Activated T-cell treated with anti-CD3 and anti-CD28 coated beads for 48 hours (primary cell): ENCODE measurements at places on chromosomes 6 and 20.

DNA sequence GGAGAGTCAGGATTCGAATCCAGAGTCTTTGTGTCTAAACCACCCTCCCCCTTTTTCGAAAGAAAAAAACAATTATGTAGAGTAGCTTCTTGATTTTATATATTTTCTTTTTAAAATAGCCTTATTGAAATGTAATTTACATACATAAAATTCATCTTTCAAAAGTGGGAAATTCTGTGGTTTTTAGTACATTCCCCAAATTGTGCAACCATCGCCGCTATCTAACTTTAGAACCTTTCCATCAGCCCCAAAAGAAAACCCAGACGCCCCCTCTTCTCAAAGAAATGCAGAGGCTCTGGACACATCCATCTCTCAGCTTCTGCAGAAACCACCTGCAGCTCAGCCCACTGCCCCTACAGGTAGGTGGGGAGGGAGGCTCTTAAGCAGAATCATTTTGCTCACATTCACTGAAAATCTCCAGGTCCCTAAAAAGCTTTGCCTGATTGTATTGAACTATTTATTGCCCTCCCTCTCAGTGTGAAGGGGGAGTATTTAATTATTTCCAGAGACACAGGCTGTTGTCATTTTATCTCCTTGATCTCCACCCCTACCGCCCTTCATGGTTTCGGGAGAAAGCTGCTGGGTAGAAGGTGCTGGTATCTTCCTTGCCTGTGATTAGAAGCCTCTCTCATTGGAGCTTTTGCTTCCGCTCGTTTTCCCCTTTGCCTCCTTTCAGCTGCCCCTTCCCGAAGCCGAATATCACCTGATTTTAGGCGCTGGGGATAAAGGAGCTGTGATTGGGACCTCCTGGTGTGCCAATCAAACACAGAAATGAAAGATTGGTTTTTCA is 68.7 kb upstream of the KCNG1 start:
- DNase-seq: no peak

DNA sequence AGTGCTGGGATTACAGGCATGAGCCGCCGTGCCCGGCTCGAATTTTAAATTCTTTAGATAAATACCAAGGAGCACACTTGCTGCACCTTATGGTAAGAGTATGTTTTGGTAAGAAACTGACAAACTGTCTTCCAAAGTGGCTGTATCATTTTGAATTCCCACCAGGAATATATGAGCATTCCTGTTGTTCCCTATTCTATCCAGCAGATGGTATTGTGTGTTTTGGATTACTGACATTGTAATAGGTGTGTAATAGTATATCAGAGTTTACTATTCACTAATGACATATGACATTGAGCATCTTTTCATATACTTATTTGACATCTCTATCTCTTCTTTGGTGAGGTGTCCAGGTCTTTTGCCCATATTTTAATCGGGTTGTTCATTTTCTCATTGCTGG is 40.5 kb downstream of the TGM6 start:
- DNase-seq: no peak

GRCh38 chr6:3916211-3916610 is 67.0 kb downstream of the FAM50B start:
- DNase-seq: no peak

DNA sequence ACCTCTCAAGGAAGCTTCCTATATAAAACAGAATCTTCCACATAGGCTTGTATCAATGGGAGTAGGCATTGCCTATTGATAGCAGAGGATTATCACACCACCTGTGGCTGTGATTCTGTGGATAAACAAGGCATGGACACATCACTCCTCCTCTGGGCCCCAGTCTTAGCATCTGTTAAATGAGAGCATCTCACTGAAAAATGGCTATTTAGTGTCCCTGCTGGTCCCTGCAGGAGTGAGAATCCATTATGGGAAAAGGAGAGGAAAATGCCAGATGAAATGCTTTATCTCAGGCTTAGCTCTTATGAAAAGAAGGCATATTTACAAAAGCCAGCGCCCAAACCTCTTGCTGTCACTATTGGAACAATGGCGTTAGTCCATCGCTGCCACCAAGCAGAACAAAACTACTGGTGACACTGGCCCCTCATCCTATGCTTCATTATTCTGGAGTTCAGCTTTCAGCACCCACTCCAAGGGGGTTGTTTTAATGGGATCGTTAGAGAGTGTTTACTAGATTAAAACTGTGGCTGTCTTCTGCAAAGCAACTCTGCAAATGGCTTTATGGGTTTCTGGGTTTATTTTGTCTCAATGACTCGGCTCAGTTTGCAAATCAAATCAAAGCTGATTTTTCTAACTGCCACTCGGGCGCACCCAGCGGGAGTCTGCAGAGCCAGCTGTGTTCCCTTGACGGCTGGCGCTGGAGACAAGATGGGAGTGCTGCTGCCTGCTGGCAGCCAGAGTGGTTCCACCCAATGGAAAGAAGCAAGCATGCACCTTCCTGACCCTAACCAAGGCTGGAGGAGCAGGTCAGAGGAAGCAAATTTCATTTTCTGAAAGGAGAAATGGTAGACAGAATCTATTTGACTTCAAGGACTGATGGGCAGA is 658.8 kb upstream of the CHD6 start:
- DNase-seq: no peak

GRCh38 chr6:170131351-170131750 is 159.5 kb downstream of the DLL1 start:
- no peak for DNase-seq

- DNase-seq: no peak
These were observed 23.2 kb upstream of the AKIRIN2 start for GRCh38 chr6:87724983-87725811.

DNA sequence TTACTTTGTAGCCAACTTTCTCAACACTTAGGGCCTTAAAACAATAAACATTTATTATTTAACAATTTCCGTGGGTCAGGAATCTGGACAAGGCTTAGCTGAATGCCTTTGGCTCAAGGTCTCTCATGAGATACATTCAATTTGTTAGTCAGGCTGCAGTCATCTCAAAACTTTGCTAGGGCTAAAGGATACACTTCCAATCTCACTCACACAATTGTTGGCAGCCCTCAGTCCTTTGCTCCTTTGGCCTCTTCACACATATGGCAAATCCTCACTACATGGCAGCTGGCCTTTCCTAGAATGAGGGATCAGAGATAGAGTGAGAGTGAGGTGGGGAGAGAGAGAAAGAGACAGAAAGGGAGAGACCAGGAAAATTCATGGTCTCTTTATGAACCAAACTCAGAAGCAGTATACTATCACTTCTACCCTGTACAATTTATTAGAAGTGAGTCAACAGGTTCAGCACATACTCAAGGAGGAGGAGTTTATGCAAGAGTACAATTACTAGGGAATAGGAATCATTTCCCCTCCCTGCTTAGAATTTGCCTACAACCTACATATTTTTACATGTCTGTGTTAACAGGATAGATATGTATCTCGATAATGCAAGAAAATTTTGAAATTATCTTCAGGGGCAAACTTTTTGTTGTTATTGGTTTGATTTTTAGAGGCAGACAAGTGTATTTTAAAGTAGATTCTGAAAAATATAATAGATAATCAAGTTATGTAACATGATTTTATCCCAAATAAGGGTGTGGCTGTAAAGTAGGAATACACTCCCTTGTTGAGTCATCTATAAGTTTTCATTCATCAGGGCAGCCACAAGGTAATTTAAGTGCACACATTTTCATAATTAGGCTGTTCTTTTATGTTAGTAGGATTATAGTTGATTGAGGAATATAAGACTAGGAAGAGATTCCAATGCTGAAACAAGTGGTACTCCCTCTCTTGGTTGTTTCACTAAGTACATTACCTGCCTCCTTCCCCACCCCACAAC is 85.9 kb upstream of the HMGCLL1 start:
- DNase-seq: no peak

DNA sequence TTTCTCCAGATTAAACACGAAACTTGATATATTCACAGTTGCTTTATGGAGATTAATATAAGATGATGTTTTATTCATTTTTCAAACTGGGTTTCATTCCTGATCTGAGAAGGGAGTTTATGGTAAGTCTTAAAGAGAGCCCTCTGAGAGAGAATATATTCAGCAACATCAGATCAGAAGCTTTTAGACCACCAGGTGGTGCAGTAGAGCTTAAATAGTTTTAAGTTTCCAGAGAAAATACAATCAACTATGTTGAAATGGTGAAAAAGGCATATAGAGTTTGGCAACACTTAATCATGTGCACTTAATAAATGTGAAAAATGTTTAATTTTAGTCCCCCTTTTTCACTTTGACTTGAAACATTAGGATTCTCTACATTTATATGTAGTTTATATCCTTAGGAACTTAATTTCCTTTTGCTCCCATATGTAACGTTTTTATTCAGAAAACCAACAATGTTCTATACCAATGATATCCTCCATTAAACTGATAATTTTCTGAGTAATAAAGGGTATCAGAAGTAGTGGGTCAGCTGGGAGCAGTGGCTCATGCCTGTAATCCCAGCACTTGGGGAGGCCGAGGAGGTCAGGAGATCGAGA is 86.4 kb upstream of the CLDN20 start:
- no peak for DNase-seq

- DNase-seq: no peak
These were observed 175.1 kb upstream of the JAG1 start for GRCh38 chr20:10848810-10849370.

DNA sequence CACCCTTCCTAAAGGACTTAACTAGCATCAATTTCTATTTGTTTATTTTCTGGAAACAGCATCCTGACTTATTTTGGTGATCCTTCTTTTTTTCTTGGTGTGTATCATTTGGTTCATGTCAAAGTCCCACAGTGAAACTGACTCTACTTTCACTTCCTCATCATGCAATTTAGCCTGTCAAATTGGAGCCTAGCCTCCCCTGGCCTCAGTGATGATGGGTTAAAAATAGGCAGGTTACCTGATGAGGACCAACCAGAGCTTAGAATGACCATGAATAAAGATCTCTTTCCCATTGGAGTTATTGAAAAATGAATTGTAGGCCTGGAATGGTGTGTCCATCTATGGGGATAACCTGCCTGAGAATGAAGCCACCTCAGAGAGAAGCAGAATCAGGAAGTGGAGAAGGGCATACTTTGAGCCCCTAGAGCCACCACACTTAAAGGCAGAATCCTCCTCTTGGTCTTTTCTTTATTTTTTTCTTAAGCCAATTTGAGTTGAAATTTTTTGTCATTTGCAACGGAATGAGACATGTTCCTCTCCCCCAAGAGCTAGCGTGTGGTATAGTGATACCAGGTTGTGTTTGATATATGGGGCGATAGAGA is 105.6 kb downstream of the BTBD3 start:
- no peak for DNase-seq

DNA sequence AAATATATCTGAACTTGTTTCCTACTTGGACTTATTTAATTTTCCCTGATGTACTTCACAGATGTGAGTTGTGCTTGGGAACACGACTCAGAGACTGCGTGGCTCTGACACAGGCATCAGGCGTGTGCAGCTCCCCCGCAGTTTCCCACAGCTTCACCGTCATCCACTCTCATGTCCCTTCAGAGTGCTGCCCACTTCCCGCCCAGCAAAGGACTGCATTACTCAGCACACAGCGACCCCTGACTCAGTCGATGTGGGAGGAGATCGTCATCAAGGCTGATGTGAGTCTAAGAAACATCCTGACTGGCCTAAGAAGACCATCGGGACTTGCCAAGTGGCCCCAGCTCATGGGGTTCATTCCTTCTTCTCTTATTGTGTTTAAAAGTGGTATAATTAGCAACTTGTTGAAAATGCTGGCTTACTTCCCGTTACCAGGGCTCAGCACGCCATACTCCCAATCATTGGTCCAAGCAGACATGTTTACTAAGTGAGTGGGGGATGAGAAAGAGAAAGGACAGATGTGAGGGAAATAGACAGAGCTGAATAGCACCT is 539.4 kb upstream of the JARID2 start:
- peak; percentile 81 for DNase-seq

DNA sequence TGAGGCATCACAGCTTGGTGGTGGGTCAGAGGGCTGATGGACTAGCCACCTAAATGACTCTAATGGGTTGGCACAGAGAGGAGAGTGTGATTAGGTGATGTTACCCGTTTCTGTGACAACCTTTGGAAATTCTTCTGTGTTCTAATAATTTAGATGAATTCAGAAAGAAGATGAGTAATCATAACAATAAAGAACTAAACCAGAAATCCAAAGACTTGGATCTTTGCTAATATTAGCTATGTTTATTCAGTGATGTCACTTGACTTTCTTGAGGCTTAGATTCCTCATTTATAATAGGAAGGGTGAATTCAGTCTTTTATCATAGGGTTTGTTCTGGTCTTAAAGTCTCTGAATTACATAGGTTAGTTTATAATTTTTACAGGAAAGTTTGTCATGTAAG is 19.9 kb downstream of the CRYBG1 start:
- no peak for DNase-seq

DNA sequence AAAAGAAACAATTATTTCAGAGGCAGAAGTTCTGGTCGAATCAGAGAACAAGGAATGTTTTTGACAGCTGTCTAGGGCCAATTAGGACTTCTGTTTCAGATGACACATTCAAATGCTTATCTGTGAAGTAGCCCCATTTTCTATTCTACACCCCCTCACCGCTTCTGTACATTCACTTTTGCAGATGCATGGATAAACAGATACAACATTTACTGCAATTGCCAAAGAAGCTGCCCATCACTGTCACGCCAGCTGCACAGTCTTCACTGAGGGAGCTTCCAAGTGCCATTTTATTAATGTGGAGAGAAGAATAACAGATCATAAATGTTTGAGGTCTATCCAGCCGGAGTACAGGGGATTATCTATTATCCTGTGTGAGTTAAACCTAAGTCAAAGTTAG is 426.8 kb upstream of the ARID1B start:
- no peak for DNase-seq

GRCh38 chr6:34982424-34982852 is 93.4 kb downstream of the ANKS1A start:
- no peak for DNase-seq

DNA sequence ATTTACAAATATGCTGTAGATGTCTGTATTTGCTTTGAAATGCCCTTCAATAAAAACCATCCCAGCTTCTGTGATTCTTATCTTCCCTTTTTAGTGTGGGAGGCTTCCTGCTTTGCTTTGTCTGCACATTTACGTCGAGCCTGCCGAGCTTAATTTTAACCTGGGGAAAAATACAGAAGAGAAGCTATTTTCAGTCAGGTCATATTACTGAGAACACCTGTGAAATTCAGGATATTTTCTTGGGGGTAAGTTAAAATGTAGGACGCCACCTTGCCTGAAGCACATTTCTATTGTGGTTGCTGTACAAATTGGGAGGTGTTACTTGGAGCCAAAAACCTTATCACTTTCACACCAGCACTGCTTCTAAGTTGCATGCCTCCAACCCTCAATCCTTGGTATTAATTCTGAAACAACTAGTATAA is 43.6 kb upstream of the FUCA2 start:
- no peak for DNase-seq

- DNase-seq: no peak
These were observed 41.8 kb upstream of the FOXO3 start for GRCh38 chr6:108518714-108519576.

- no peak for DNase-seq
These were observed 59.6 kb downstream of the RWDD2A start for GRCh38 chr6:83252719-83253118.

- DNase-seq: no peak
These were observed 432.5 kb downstream of the CD109 start for GRCh38 chr6:74128536-74128935.

DNA sequence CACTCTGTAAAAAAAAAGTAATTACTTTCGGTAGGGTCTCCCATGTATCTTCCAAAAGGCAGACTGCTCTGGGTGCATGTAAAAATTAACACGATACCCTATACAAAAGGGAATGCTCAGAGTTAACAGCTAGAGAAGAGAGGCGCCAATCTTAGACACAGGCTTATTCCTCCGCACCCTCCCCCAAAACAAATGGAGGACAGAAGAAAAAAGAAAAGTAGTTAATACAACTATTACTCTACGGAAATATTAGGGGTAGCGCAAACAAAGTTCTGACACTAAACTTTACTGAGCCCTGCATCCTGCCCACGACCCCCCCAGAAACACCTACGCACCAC is 331 bp upstream of the UFL1 start:
- DNase-seq: no peak
